H54 (cell line): ENCODE measurements at places on chromosomes 2 and 18.

- DNase-seq, result no peak
Observed at GRCh38 chr2:164771897-164772296, 69.7 kb downstream of the COBLL1 start.

- no peak for DNase-seq
Observed at GRCh38 chr2:105952131-105952530, 207.4 kb downstream of the NCK2 start.

GRCh38 chr2:171044416-171044815, 115.4 kb downstream of the GORASP2 start:
- no peak for DNase-seq

DNA sequence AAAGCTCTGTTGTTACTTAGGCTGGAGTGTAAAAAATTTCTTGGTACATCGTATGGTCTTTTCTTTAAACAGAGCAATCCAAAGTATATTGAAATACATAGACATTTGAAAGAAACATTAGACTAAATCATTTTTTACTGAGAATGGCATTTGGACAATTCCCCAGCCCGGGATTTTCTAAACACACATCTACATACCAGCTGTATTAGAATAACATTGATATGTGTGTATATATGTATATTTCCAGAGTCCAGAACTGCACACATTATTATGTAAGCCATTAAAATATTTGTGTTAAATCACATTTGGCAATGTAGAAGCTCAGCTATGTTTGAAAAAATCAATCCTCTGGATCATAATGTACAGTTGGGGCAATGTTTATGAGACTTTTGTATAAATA, 1853.6 kb upstream of the LRRTM1 start:
- no peak for DNase-seq

DNA sequence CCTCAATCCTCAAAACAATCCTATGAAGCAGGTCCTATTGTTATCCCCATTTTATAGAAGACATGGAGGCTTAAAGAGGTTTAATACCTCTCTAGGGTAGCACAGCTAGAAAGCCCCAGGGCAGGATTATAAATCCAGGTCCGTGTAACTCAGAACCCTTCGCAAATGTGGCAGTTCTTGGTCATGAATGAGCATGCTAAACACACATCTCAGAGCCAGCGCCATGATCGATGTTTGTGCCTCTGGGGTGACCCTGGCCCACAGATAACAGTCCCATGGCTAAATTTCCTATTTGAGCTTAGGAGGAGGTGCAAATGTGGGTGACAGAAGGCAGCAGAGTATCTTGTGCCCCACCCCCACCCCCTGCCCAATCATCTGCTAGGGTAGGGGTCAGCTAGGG, 17.5 kb downstream of the DNMT3A start:
- DNase-seq, result no peak

- no peak for DNase-seq
Observed at GRCh38 chr2:68225119-68225632, 27.2 kb downstream of the PPP3R1 start.

GRCh38 chr2:119136093-119136492, 22.5 kb downstream of the C1QL2 start:
- DNase-seq, result peak; percentile 63

DNA sequence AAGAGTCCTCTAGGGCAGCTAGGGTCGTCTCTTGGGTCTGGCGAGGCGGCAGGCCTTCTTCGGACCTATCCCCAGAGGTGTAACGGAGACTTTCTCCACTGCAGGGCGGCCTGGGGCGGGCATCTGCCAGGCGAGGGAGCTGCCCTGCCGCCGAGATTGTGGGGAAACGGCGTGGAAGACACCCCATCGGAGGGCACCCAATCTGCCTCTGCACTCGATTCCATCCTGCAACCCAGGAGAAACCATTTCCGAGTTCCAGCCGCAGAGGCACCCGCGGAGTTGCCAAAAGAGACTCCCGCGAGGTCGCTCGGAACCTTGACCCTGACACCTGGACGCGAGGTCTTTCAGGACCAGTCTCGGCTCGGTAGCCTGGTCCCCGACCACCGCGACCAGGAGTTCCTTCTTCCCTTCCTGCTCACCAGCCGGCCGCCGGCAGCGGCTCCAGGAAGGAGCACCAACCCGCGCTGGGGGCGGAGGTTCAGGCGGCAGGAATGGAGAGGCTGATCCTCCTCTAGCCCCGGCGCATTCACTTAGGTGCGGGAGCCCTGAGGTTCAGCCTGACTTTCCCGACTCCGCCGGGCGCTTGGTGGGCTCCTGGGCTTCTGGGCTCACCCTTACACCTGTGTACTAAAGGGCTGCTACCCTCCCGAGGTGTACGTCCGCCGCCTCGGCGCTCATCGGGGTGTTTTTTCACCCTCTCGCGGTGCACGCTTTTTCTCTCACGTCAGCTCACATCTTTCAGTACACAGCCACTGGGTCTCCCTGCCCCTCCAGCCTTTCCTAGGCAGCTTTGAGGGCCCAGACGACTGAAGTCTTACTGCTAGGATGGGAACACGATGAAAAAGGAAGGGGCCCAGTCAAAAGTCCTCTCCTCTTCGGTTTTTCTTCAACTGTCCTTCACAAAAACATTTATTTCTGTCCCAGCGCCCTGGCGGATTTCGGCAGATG, 8.1 kb downstream of the SIX2 start:
- no peak for DNase-seq

DNA sequence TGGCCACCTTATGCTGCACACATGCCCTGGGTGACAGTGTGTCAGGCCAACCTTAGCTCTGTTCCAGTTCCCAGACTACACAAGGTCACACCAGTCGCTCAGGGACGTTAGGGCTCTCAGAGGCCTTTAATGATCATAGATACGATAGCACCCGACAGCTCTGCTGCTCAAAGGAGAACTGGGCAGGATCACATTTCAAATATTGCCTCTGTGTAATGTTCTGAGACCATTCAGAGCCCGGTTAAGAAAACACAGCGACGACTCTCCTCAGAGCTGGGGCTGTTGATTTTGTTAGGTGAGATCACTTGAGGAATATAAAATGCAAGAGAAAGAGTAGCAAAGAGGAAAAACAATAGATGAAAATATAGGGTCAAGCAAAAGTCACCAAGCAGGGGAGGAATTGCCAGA, 166.6 kb upstream of the TANK start:
- no peak for DNase-seq

DNA sequence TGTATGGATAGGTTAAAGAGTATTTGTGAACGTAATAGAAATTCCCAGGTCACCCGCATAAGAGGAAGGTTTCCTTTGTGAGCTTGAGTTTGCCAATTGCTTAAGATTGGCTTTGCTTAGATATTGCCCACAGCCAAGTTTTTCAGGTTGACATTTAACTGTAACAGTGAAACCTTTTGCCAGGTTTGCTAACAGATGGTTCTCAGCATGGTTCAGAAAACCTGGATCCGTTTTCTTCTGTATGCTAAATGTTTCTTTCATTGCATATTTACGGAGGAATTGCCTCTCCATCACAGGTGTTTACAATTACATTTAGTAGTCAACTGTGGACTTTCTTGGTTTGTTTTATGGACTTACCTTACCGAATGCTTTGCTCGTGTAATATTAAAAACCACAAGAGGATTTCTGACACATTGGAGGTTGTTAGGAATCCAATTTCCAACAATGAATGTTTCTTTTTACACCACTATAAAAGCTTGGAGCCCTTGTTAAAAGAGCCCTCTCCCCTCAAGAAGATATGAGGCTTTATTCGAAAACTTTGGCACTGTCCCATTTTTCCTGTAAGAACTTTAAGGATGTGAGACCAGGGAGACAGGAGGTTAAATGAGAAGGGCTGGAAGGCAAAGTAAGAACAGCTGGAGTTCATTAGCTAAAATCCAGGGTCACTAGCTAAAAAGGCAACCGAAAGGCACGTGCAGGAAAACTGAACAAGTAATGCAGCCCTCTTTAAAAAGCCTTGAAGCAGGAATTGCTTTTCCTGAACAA, 7.8 kb downstream of the CDK15 start:
- DNase-seq, result no peak

DNA sequence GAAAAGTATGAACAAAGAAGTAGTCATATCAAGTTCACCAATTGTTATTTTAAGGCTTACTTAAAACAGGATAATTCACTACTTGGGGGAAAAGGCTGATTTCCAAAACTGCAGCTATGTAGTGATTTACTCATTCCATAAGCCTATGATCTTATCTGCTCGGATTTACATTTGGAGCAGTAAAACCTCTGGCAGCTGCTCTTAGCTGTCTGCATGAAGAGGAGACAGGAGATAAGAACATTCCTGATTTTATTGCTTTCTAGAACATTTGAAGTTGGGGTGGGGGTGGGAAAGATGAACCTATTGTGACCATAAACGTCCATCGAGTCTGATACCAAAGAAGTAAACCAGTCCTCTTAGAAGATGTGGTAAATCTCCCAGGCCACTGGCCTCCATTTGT, 120.9 kb downstream of the MMADHC start:
- no peak for DNase-seq

GRCh38 chr2:88614497-88615157, 12.6 kb downstream of the EIF2AK3 start:
- DNase-seq, result no peak

- no peak for DNase-seq
Observed at GRCh38 chr2:120347396-120348060, 1.6 kb downstream of the INHBB start.

- no peak for DNase-seq
Observed at GRCh38 chr18:8151181-8151580, 458.1 kb upstream of the RAB12 start.

DNA sequence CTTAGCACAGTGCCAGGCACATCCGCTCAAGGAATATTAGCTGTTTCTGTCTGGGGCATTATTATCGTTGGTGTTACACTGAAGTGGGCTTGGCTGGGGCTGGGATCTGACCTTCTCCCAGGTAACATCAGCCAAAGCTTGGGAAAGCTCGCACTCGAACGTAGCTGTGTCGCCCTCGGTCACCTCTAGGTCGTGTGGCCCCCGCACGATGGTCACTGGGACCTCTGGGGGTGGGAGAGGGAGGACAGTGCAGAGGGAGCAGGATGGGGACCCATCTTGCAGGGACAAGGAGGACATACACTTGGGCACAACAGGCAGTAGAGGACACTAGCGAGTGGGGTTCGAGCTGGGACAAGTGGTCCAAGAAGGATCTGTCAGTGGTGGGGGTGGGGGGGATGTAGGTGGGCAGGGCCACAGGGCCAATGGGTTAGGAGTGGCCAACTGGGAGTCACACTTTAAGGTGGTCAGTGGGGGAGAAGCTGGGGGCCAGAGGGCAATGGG, 9.7 kb downstream of the TMEM198 start:
- DNase-seq, result no peak

DNA sequence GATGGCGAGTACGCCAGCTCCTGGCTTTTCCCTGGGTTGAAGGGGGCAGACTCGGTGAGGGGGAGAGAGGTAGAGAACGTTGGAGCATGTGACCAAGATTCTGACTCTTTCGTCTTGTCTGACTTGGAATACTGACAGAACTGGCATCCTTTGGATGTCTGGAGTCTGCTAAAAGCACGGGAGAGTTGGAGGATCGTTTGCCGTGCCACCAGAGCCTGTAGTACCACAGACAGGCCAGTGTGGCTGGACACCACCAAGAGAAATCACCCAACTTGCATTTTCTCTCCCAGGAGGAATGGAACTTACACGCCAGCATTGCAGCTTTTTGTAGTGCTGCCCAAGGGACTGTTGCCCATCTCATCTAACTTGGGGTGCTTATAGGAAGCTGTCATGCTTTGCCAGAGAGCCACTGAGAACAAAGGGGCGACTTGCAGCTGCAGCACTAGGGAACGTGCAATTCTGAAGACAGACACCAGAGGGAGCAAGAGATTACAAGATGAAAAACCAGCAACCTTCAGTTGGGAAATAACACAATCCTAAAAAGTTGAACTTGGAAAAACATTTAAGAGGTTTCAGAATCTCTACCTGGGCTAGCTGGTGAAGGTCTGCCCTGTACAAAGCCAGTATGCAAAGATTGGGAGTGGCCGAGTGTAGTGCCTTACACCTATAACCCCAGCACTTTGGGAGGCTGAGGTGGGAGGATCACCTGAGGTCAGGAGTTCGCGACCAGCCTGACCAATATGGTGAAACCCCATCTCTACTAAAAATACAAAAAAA, 24.1 kb downstream of the PSMG2 start:
- DNase-seq, result peak; percentile 37

- DNase-seq, result no peak
Observed at GRCh38 chr2:173669271-173669853, 295.8 kb downstream of the SP3 start.

GRCh38 chr2:218217360-218218267, 625 bp downstream of the ARPC2 start:
- DNase-seq, result peak; percentile 38

- no peak for DNase-seq
Observed at GRCh38 chr2:239324456-239324855, 76.4 kb downstream of the HDAC4 start.

DNA sequence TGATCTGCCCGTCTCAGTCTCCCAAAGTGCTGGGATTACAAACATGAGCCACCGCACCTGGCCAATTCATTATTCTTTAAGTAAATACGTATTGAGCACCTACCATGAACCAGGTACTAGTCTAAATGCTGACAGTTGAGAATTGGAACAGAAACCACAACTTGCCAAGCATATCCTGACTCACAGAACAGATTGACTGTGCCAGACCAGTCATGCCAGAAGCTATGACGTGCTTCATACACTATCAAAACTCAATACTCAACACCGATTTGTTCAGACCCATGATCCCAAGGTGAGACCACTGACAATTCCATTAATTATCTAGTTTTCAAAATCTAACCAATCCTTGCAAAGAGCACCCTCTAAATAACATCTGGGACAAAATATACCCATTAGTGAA, 148.6 kb downstream of the B3GNT2 start:
- no peak for DNase-seq

GRCh38 chr18:49647496-49648168, 85.8 kb downstream of the LIPG start:
- DNase-seq, result no peak

DNA sequence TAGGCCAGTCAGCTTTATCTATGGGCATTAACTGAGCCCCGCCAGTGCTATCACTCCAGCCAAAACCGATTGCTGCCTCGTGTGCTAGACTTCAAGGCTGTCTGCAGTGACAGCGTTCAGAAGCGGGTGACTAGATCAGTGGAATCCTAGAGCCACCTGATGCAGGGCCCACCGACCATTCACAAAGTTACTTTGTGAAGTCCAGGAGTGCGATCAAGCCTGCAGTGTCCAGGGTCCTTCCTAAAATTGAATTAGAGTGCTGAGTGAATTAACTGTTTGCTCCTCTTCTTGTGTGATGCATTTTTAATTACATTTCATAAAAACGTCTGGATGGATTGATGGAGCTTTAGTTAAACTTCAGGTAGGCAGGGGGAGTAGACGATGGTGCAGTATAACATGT, 13.9 kb downstream of the PCARE start:
- no peak for DNase-seq
